Activated CD4-positive, alpha-beta T cell treated with anti-CD3 and anti-CD28 coated beads, Interleukin-2, amount 10 ng/mL, durations not matched to agents 7 days and 5 days (primary cell): ENCODE measurements at places on chromosomes 6 and 20.

GRCh38 chr6:74182992-74183391, 487.0 kb downstream of the CD109 start:
- no peaks in the 10 kb centered on the region for H3K36me3 ChIP-seq
- DNase-seq: no peak
- H3K4me1 ChIP-seq: no peaks in the 10 kb centered on the region
- H3K4me3 ChIP-seq: no peak overlapping the region
- H3K27ac ChIP-seq: no peak overlapping the region

GRCh38 chr6:47819461-47819860, 37.6 kb downstream of the OPN5 start:
- H3K4me3 ChIP-seq: no peak overlapping the region
- peaks cover 16% of the 10 kb centered on the region for H3K27me3 ChIP-seq
- no peaks in the 10 kb centered on the region for H3K4me1 ChIP-seq
- no peak overlapping the region for H3K27ac ChIP-seq

DNA sequence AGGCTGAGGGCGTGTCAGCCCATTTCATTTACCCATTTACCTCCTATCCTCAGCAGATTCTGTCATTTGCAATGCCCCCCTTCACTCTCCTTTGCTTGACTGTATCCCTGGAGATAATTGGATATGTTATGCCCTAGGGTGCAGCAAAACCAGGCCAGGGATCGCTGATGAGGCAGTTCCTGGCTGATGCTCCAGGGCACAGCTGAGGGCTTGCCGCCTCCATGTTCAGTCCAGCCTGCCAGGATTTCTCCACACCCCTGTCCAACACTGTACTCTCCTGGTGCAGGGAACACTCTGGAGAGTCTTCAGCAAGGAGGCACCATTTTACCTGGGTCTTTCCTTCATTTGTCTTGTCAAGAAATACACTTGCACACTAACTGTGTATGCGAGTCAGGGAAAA, 532.1 kb upstream of the CHD6 start:
- H3K27me3 ChIP-seq: no peaks in the 10 kb centered on the region
- DNase-seq: no peak
- H3K4me1 ChIP-seq: no peaks in the 10 kb centered on the region
- H3K27ac ChIP-seq: no peak overlapping the region
- no peak overlapping the region for H3K4me3 ChIP-seq

DNA sequence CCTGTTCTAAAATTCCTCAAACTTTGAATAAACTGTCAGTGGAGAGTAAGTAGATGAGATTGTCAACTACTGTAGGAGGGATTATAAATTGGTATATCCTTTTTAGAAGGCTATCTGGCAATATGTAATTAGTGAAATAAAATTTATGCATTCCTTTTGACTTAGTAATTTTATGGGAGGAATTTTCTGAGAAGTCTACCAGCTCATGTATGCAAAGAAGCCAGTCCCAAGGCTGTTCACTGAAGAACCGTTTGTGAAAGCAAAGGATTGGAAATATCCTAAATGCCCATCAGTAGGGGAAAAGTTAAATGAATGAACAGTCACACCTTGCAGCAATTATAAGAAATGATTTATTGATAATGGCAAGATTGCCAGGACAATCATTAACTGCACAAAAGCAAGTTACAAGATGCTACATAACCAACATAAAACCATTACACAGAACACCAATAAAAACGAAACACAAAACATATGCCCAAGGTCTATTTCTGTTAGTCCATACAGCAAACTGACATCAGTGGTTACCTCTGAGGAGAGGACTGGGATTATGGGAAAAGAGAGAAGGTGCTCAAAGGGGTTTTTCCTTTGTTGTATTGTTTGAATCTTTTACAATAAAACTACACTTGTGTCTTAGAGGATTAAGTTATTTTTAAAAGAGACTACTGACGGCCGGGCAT, 4.6 kb upstream of the DSTN start:
- H3K36me3 ChIP-seq: no peaks in the 10 kb centered on the region
- peaks cover 9% of the 10 kb centered on the region for H3K4me1 ChIP-seq
- no peak overlapping the region for H3K27ac ChIP-seq
- H3K4me3 ChIP-seq: no peak overlapping the region
- DNase-seq: no peak
- H3K27me3 ChIP-seq: peaks cover 23% of the 10 kb centered on the region

DNA sequence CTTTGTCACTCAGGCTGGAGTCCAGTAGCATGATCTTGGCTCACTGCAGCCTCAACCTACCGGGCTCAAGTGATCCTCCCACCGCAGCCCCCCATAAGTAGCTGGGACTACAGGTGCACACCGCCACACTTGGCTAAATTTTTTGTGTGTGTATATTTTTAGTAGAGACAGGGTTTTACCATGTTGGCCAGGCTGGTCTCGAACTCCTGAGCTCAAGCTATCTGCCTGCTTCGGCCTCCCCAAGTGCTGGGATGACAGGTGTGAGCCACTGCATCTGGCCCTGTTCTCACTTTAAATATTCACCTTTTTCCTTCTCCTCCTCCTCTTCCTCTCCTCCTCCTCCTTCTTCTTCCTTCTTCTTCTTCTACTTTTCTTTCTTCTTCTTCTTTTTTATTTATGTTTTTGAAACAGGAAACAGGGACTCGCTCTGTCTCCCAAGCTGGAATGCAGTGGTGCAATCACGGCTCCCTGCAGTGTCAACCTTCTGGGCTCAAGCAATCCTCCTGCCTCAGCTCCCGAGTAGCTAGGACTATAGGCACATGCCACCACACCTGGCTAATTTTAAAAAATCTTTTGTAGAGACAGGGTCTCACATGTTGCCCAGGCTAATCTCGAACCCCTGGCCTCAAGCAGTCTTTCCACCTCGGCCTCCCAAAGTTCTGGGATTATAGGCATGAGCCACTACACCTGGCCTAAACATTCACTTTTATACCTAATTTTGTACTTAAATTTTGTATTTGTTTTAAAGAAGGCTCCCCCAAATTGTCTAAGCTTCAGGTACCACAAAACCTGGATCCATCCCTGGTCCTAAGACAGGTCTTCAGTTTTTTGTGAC, 47.2 kb upstream of the NCOA3 start:
- H3K4me3 ChIP-seq: no peak overlapping the region
- H3K27ac ChIP-seq: peak overlapping the region; percentile 72
- no peaks in the 10 kb centered on the region for H3K27me3 ChIP-seq
- peaks cover 49% of the 10 kb centered on the region for H3K4me1 ChIP-seq
- peaks cover 2% of the 10 kb centered on the region for H3K36me3 ChIP-seq
- no peak for DNase-seq

DNA sequence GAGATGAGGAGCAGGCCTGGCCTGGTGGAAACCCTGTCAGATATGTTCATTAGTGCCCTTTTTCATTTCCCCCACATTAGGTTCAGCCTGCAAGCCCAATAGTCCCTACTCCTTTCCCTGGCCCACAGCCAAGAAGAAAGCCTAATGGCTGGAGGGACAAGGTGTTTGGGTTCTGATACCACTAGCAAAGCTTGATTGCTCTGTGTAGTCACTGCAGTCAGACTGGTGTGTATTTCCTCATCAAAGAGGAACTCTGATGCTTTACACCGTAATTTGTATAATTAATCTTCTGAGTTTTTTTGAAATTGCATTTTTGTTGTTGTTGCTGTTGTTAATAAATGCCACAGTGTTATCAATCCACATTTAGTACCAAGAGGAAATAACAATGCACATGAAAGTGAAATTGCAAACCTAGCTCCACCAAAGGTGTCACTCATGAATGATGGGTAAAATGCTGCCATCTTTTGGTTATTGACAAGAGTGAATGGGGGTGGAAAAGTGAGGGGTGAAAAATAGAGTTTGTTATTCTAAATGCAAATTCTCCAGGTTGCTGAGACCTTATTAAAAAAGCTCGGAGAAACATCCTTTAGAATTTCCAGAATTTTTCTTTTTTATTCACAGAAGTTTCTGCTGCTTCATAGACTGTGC, 320.2 kb upstream of the POU3F2 start:
- H3K36me3 ChIP-seq: no peaks in the 10 kb centered on the region
- no peak overlapping the region for H3K27ac ChIP-seq
- no peaks in the 10 kb centered on the region for H3K4me1 ChIP-seq

- no peak overlapping the region for H3K27ac ChIP-seq
- H3K27me3 ChIP-seq: no peaks in the 10 kb centered on the region
- H3K4me3 ChIP-seq: no peak overlapping the region
- no peak for DNase-seq
These were observed 340.0 kb downstream of the ADGRB3 start for GRCh38 chr6:68975064-68975463.

DNA sequence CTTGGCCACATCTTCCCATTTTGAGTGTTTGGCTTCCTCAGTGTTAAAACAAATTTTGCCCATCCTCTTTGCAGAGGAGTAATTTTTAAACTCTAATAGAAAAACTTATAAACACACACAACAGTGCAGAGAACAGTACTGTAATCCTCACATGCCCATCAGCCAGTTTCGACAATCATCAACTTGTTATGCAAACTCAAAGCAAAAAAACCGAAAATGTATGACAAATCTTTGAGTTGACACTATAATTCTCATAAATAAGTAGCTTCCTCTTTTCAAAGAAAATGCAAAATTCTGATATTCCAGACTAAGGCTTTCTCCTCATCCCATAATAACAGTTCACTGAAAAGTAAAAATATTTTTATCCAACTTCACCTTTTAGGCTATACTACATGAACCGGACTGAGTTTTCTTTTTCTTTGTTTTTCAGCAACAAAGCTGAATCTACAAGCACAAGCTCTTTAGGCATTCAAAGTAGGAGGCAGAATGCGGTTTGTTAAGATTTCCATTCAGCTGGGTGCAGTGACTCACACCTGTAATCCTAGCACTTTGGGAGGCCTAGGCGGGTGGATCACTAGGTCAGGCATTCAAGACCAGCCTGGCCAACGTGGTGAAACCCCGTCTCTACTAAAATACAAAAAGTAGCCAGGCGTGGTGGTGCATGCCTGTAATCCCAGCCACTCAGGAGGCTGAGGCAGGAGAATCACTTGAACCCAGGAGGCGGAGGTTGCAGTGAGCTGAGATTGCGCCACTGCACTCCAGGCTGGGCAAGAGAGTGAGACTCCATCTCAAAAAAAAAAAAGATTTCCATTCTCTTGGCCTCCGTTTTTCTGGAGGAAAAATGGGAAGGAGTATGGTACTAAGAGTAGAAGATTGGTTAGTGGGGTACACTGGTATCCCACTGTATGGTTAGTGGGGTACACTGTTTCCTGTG, 74.8 kb downstream of the GCNT2 start:
- H3K27ac ChIP-seq: no peak overlapping the region
- no peak overlapping the region for H3K4me3 ChIP-seq
- H3K36me3 ChIP-seq: no peaks in the 10 kb centered on the region
- DNase-seq: no peak
- H3K27me3 ChIP-seq: no peaks in the 10 kb centered on the region

GRCh38 chr6:150741633-150742200, 123.8 kb upstream of the MTHFD1L start:
- DNase-seq: peak; percentile 14
- H3K4me1 ChIP-seq: no peaks in the 10 kb centered on the region
- H3K27ac ChIP-seq: no peak overlapping the region
- H3K27me3 ChIP-seq: peaks cover 4% of the 10 kb centered on the region

GRCh38 chr6:112148103-112148502, 60.7 kb downstream of the FAM229B start:
- H3K4me1 ChIP-seq: no peaks in the 10 kb centered on the region
- no peak overlapping the region for H3K4me3 ChIP-seq
- DNase-seq: no peak
- no peak overlapping the region for H3K27ac ChIP-seq

DNA sequence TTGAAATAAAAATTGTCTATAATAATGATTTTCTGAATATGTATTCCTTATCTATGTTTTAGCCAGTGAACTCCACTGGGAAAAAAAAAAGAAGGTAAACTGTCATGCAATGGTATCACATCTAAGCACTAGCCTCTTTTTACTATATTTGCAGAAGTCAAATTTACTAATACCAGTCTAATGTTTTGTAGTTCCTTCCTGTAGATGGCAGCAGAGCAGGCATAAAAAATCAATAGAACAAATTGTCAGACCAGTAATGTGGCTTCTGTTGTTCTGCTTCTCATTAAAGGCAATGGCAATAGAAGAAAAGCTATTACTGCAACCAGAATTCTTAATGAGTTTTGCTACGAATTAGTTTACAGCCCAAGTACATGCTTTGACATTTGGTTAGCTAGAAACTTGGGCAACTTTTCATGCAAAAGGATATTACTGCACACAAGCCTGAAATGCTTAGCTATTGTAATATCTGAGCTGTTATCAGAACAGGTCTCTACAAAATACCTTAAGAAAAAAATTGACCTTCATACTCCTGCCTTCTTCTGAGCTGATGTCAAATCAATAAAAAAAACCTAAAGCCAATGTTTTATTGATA, 476.9 kb downstream of the KHDRBS2 start:
- no peak overlapping the region for H3K27ac ChIP-seq
- no peaks in the 10 kb centered on the region for H3K4me1 ChIP-seq
- no peak for DNase-seq
- H3K36me3 ChIP-seq: no peaks in the 10 kb centered on the region
- no peak overlapping the region for H3K4me3 ChIP-seq
- no peaks in the 10 kb centered on the region for H3K27me3 ChIP-seq

DNA sequence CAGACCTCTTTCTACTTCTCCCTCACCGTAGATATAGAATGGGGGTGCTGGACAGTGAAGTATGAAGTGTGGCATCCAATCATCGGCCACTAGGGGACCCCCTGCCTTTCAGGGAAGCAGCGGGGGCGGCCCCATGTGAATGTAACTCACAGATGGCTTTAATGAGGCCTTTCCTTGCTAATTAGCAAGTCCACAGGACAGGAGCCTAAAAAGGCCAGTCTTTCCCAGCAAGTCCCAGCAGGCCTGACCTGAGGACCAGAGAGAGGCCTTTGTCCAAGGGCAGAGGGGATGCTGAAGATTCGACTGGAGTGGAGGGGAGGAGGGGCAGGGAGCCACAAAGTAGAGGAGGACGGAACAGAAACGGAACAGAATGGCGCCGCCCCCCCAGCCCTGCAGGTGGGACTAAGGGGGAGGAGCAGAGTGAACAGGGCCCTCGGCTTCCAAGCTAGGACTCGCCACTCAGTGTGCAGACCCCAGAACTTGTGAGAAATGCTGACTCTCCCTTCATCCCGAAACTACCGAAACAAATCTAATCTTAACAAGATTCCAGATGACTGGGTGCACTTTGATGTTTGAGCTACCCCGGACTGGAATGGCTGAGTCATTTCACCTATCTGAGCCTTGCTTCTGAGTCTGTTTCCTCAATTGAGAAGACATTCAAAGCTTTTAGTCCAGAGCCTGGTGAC, 5.8 kb downstream of the C6orf132 start:
- peaks cover 18% of the 10 kb centered on the region for H3K27me3 ChIP-seq
- H3K27ac ChIP-seq: no peak overlapping the region
- H3K36me3 ChIP-seq: no peaks in the 10 kb centered on the region

- H3K4me3 ChIP-seq: no peak overlapping the region
- DNase-seq: no peak
- no peaks in the 10 kb centered on the region for H3K36me3 ChIP-seq
- no peaks in the 10 kb centered on the region for H3K4me1 ChIP-seq
These were observed 403.8 kb downstream of the ADGRB3 start for GRCh38 chr6:69038841-69039240.
